ENCODE measurements at places on chromosomes 3 and 15.
A peak's percentile ranks its signal among the peaks of the same experiment; 100 is the strongest.

DNA sequence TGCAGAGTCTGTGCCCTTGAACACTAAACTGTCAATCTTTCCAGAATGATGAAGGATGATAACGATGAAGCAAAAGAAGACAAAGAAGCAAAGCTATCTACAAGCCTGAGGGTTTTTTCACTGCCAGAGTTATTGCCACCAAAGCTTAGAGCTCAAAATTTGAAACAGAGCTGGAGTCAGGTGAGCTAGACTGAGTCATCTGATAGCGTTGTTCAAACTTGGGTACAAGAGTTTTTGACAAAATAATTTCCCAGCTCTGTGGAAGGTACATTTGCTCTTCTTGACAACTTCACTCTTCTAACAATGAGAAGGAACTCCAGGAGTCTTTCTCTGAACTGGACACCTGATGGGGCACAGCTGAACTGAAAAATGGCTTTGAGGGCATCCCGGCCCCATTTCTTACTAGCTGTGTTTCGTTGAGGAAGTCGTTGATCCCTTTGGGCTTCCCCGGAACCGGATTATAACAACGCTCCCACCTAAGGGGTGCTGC, 715 bp downstream of the MCCC1 start:
- DNase-seq: no peak

DNA sequence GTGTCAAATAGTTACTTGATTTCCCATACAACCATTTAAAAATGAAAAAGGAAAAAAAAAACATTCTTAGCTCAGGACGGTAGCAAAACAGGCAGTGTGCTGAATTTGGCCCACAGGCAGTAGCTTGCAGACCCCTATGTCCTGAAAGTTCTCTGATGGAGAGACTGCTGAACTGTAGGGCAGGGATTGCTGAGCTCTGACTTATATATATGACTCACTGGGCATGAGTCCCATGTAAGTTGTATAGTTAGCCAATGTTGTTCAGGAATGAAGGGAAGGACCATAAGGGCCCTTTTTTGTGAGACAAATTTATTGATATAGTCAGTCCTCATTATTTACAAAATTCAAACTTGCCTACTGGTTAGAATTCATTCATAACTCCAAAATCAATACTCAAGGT, 36.9 kb upstream of the FRMD4B start:
- no peak for DNase-seq

GRCh38 chr3:64304828-64305410, 79.7 kb upstream of the PRICKLE2 start:
- DNase-seq: no peak

GRCh38 chr3:44000586-44000985, 241.1 kb upstream of the TOPAZ1 start:
- DNase-seq: no peak

DNA sequence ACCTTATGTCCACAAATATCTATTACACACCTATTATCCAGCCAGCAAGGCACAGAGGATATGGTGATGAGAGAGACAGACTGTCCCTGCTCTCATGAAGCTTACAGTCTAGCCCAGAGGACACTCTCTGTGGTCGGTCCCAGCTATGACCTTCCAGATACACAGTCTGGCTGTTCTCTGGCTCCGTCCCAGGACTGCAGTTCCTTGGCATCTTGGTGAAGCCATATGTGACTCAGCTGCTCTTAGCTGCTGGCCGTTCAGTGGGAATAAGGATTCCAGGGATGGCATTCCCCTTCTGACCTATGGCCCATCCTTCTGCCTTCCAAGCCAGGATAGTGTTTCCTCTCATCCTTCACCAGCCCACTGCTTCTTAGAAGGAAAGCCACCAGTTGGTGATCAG, 30.8 kb downstream of the MEX3B start:
- DNase-seq: no peak

GRCh38 chr3:184596886-184597575, 35.4 kb downstream of the EPHB3 start:
- DNase-seq: no peak

GRCh38 chr3:58388550-58389091, 45.0 kb downstream of the PDHB start:
- DNase-seq: peak; percentile 55

GRCh38 chr3:143221446-143221845, 101.9 kb downstream of the CHST2 start:
- DNase-seq: no peak

GRCh38 chr3:10286596-10287295, 6.0 kb downstream of the GHRL start:
- DNase-seq: no peak

- no peak for DNase-seq
These were observed 12.9 kb upstream of the TM6SF1 start for GRCh38 chr15:83094583-83094982.

GRCh38 chr15:43094416-43095030, 11.3 kb downstream of the UBR1 start:
- DNase-seq: no peak

DNA sequence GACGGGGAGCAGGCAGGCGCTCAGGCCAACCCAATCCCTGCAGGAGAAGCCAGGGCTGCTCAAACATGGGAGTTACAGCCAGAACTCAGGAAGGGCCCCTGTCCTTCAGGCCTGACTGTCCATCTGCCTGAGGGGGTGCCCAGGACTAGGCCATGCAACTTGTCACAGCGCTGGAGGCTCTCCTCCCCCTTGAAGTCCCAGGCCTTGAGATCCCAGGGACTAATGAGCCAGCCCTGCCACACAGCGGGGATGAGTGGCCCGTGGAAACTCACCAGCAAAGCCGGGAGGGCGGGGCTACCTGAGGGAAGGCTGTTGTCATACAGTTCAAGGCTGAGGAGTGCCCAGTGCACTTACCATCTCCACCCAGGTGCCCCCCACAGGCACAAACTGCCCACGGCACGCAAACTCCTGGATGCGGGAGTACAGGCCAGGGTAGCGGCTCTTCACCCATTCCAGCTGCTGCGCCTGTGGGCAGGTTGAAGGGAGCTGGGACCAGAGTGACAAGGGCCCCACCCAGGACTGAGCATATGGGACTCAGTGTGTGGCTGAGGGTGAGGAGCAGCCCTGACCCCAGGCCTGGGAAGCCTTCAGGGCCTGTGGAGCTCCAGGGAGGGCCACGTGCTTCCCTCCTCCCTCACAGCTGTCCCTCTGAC, 6.3 kb downstream of the MAN2C1 start:
- no peak for DNase-seq

DNA sequence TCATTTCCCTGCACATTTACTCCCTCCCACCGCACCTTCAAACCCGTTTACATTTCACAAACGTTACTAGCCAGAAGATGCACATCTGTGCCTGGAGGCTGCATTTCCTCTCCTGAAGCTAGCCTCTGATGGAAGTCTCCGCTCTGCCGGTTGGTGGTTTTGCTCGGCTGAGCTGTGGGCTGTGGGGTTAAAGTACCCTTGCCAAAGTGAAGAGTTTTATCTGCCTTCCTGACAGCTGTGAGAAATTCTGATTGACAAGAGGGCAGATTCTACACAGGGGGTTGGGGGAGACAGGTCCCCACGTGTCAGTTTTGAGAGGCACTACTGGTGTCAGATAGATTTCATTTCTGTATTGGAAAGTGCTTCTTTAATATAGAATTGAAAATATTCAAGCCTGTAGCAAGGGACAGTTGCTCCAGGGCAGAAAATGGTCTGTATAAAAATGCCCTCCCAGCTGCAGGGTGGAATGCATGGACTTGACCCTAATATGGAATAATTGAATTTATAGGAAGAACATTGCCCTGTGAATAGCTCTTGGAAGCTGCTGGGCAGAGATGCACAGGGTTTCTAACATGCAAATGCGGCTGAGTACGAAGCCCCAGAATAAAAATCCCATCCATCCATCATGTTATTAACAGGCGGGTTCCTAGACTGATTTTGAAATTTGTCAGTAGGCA, 201.1 kb upstream of the RGMA start:
- no peak for DNase-seq

DNA sequence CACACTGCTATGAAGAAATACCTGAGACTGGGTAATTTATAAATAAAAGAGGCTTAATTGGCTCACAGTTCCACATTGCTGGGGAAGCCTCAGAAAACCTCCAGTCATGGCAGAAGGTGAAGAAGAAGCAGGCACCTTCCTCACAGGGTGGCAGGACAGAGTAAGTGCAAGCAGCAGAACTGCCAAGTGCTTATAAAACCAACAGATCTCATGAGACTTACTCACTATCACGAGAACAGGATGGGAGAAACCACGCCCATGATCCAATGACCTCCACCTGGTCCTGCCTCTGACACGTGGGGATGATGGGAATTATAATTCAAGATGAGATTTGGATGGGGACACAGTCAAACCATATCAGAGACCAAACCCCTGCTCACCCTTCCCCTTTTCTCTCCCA, 75.0 kb downstream of the TRIM69 start:
- peak; percentile 10 for DNase-seq

GRCh38 chr3:41417574-41417973, 218.3 kb downstream of the CTNNB1 start:
- no peak for DNase-seq

DNA sequence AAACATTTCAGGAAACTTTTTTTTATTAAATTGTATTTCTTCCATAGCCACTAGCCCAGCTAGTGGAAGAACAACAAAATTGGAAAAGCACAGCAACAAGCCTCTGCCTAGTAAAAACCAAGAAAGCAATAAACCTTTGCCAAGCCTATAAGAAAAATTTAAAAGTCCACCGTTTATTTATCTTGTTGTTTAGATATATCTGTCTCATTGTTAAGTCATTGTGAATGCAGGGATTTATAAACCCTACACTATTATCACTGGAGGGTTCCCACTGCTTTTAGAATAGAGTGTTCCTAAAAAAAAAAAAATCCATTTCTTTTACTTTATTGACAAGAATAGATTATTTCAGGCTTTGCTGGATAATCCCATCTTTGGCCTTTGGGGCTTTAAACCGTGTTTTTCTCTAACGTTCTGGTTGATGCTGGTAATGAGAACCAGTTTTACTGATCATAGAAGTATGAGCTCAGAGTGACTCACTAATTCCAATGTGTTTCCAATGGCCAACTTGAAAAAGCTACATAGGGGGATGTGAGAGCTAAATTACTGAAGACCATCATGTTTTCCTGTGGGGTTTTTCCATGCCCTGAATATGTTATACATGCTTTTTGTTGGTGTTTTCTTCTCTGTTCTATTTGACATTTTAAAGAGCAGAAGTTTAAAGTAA, 634.1 kb downstream of the RBMS3 start:
- no peak for DNase-seq

GRCh38 chr3:45491344-45491743, 103.0 kb downstream of the LARS2 start:
- no peak for DNase-seq

DNA sequence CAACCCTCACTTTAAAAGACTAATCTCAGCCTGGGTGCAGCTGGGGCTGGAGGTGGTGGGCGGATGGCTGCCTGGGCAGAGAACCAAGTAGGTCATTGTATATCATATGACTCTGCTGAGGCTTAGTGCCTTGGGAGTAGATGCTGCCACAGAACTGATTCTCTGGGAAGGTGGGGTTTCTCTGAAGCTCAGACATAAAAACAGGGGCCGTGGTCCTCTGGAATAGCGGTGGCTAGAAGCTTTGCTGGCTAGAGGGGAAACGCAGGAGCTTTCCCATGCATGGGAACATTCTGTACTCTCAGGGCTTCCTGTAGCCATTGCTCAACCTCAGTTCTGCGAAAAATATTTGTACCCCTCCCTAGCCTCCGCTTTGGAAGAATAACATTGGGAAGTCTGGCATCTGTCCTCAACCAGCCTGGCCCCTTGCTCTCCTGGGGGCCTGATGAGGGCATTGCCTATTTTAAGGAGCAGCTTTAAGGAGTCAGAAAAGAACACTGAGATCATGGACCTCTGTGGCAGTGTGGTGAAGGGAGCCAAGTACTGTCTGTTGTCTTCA, 14.7 kb downstream of the TIMP4 start:
- peak; percentile 64 for DNase-seq

- peak; percentile 72 for DNase-seq
These were observed at the start of gene DOCK3 for GRCh38 chr3:50674349-50675178. DOCK3 (plus strand) TSS chr3:50674927; CDS start chr3:50675264, 337 bp downstream.

GRCh38 chr3:157527131-157527881, 24.1 kb upstream of the VEPH1 start:
- no peak for DNase-seq

DNA sequence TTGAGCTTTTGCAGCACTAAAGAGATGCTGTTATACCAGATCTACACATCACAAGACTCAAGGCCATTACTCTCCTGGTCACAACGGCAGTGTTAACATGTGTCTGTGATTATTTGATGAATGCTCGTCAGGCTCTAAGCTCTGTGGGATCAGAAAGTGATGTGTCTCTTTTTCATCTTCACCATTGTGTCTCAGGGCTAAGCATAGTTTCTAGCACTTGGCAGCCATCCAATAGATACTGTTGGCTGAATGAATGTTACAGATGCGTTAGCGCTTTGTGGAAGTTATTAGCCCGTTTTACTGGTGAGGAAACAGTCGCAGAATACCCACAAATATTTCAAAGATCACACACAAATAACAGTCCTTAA, 1.2 kb upstream of the FAM81A start:
- DNase-seq: no peak

DNA sequence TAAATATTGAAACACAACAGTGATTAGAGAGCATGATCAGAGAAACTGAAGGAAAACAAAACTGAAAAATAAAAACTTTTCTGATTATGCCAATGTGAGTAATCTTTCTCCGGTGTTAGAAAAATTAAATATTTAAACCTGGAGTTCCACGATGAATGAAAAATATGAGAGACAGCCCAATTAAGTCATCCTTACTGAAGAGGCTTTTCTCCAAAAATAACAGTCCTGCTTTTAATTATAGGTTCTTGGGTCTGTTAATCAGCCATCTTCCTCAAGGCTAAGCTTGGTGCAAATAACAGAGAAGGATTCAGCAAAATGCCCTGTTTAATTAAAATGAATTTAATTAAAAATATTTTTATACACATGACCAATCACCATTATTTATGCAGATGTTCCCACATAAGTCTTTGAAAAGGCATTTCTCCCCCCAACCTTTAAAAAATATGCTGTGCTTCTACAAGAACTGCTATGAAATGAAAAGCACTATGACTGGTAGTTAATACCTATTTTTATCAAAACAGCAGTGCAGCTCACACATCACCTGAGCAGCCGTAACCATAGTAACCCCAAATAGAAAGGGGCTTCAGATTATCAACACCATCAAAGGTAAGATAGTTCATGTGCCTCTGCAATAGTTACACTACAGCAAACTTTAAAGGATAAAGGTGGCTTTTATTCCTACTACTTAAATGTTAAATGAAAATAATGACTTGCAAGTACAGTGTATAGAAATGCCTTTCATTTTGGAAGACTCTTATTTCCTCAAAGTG, 175.7 kb downstream of the SLC9A9 start:
- DNase-seq: no peak

GRCh38 chr3:157522648-157523047, 19.4 kb upstream of the VEPH1 start:
- no peak for DNase-seq

GRCh38 chr15:67120009-67120838, 54.8 kb downstream of the SMAD3 start:
- DNase-seq: no peak

- peak; percentile 65 for DNase-seq
These were observed 5.9 kb upstream of the TMEM115 start for GRCh38 chr3:50365080-50365841.

Measured in inflammatory macrophage treated with lipopolysaccharide for 4 hours (primary cell).